ENCODE measurements at places on chromosomes 5 and 9.

DNA sequence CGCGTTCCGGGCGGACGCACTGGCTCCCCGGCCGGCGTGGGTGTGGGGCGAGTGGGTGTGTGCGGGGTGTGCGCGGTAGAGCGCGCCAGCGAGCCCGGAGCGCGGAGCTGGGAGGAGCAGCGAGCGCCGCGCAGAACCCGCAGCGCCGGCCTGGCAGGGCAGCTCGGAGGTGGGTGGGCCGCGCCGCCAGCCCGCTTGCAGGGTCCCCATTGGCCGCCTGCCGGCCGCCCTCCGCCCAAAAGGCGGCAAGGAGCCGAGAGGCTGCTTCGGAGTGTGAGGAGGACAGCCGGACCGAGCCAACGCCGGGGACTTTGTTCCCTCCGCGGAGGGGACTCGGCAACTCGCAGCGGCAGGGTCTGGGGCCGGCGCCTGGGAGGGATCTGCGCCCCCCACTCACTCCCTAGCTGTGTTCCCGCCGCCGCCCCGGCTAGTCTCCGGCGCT lies at the start of gene DAPK1:
TSS of gene DAPK1 (plus strand) at position 264 of the 442 bp plus-strand sequence. CDS start 1,211 bp downstream, outside the sequence.
- peak; percentile 44 for DNase-seq

GRCh38 chr9:136472640-136473353 lies 10.0 kb downstream of the SEC16A start:
- DNase-seq = no peak

DNA sequence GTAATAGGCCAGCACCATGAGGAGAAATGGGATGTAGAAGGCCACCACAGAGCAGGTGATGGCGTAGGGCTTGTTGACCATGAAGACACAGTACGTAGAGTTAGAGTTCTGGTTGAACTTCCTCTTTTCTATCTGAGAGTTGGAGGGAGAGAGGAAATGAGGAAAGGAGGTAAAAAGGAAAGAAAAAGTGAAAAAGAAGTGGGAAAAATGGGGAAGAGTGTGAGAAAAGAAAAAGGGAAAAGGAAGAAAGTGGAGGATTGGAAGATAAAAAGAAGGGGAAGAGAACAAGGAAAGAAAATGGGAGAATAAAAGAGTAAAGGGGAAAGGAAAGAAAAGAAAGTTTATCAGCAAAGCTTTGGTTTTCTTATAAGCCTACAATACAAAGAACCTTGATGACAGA lies 126.1 kb downstream of the FBXO38 start:
- no peak for DNase-seq

- no peak for DNase-seq
These were observed 83.2 kb upstream of the FST start for GRCh38 chr5:53397141-53397757.

- DNase-seq = no peak
These were observed 1.6 kb downstream of the SPACA9 start for GRCh38 chr9:132880324-132880661.

DNA sequence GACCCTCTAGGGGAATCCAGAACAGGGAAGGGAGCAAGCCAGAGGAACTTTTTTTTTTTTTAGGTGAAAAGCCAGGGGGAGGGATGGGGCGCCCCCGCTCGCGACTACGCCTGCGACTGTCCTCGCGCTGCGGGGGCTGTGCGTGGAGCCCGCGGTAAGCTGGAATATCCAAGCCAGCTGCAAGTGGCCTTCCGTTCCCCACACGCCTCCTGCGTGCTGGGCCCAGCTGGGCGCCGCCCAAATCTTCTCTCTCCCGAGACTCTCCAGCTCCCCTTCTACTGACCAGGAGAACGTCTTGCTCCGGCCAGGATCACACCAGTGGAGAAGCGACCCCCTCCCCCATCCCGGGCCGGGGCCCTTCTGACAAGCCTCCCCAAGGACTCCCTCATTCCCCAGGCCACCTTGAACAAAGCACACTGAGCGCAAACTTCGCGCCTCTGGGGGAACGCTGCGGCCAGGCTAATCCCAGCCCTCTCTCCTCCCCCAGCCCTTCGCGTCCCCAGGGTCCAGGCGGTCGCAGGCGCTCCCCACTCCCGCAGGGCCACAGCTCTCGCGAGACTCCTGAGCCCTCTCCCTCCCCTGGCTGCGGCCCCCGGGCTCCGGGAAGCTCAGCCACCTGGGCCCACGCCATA lies 6.6 kb downstream of the BARX1 start:
- no peak for DNase-seq

DNA sequence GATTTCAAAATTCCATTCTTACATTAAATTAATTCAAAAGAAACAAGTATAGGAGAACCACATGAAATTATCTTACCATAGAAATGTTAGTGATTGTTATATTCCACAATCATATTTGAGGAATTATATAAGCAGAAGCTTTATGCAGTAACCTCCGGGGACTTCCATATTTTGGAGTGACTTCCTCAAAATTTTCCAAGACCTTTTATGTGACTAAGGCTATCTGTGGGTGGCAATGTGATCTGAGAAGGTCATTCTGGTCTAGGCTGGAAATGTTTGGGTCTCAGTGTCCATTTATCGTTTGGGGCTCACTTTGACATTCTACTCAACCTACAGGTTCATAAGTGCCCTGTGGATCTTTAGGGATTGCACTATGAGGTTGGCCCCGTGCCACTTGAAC lies 776.6 kb downstream of the CDH12 start:
- no peak for DNase-seq

DNA sequence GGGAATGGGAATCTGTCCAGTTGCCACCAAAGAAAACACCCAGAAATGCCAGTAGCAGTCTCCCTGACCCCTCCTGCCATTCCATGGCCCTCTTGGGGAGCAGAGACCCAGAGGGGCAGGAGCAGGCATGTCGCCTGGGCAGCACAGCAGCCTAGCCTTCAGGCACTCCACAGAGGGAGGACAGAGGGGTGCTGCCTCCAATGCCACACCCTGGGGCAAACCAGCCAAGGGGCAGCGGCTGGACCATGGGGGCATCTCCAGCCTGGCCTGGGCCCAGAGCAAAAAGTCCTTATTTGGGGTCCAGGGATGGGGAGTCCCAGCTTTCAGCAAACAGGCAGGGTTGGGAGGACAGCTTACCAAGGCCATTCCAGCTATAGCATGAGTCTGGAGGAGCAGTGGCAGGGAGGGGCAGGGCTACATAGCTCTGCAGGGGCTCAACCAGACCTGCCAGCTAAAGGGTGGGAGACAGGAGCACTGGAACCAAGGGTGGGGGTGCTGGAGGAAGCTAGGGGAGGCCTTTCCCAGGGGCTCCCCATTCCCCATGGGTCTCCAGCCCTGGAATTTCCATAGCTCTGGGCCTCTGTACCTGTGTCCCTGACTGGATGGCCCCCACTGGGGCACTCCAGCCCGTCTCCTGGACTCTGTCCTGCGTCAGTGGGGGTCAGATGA lies 6.7 kb downstream of the BRD3 start:
- no peak for DNase-seq

DNA sequence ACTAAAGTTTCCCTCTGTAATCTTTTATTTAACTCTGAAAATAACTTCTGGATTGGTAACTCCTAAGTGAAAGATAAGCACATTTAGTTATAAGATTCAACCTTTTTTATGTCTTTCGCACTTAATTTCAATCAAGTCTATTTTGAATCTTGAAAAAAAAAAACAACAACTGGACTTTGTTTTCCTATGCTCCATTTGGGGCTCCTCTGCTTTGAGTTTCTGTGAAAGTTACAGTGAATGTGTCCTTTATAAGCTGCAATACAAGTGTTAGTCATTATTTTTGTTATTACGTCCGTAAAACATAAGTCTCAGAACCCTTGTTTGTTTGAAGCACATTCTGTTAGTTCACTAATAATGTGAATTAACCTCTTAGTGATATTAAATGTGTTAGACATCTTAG lies 276.8 kb downstream of the ADAMTS6 start:
- peak; percentile 38 for DNase-seq

DNA sequence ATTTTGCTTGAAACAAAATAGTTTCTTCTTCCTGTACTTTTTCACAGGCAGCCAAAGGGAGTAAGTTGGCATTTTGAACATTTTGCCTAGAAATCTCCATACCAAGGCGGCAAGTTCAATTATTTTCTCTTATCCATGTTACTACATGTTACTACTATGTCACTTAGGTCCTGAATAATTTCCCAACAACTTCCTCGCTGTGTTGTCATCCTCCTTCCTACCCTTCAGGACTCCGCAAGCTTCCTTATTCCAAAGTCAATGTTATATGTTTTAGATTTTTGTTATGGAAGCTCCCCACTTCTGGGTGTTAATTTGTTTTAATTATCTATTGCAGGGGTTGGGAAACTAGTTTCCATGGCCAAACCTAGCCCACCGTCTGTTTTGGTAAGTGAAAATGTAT lies 9.9 kb upstream of the B4GALT1 start:
- DNase-seq = no peak

DNA sequence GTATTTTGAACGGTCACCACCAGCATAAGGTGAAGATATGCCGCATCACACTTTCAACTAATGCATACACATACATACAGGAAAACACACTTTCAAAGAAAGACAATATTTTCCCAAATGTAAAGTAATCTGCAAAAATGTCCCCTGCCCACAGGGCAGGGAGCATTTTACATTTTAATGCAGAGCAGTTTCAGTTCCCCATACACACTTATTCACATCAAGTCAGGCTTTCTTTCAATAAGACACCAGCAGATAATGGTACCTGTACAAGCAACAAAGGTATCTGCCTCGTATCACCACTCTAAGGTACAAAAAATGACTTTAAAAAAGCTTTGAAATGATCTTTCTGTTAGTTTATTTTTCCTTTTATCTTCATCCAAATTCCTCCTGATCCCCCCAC lies 247.1 kb upstream of the CCNG1 start:
- no peak for DNase-seq

DNA sequence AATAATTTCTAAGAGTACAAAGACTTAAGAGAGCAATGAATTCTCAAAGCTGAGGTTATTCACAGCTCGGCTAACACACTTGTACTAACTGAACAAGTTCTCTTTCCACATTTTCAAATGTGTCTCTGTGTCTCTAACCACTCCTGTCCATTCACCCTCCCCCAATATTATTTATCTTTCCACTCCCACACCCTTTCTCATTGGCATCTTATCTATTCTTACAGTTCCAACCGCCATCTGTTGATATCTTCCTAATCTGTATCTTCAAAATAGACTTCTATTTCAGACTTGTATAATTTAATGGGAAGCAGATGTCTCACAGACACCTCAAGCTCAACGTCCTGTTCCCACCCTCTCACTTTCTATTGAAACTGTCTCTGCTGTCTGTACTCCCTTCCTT lies 205.9 kb downstream of the ANXA1 start:
- DNase-seq = no peak

GRCh38 chr9:77512876-77513275 lies 135.2 kb downstream of the GNA14 start:
- no peak for DNase-seq

- no peak for DNase-seq
These were observed 14.1 kb downstream of the CFAP95 start for GRCh38 chr9:69834591-69835184.

DNA sequence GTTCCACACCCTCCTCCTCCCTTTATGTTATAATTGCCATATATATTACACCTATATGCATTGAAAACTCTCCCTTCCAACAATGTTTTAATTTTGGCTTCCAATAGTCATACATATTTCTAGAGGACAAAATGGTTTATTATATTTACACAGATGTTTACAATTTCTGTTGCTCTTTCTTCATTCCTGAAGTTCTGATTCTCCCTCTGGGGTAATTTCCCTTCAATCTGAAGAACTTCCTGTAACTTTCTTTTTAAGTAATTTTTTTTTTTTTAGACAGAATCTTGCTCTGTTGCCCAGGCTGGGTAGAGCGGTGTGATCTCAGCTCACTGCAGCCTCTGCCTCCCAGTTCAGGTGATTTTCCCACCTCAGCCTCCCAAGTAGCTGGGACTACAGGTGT lies 173.0 kb upstream of the MAP1B start:
- DNase-seq = no peak

DNA sequence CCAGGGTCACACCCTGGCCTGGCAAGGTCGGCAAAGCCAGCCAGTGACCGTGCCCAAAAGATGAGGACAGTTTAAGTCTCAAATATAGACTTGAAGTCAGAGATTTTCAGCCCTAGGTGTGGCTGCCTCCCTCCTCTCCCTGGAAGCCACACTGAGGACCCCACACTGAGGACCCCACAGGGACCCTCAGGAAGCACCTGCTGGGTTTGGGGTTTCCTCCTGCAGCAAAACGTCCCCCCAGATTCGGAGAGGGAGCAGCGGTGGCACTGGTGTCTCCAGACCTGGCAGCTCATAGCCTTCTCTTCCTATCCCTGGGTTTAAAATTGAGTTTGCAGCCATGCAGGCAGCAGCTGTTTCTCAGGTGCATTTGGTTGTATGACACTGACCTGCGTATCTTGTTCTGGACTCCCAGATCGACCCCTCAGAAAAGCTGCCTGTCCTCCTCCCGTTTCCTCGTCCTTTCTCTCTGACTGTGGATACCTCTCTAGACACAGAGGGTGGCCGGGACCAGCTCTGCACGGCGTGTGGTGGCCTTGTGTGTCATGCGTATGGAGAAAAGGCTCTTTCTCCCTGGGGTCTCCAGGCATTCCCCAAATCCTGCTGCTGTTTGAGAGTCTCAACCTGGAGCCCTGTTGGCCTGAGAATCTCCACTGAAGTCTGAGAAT lies 36.6 kb downstream of the MRPL36 start:
- DNase-seq = no peak

- no peak for DNase-seq
These were observed 17.9 kb upstream of the EGFL7 start for GRCh38 chr9:136644593-136645351.

GRCh38 chr5:89444088-89444487 lies 561.1 kb upstream of the MEF2C start:
- DNase-seq = no peak

DNA sequence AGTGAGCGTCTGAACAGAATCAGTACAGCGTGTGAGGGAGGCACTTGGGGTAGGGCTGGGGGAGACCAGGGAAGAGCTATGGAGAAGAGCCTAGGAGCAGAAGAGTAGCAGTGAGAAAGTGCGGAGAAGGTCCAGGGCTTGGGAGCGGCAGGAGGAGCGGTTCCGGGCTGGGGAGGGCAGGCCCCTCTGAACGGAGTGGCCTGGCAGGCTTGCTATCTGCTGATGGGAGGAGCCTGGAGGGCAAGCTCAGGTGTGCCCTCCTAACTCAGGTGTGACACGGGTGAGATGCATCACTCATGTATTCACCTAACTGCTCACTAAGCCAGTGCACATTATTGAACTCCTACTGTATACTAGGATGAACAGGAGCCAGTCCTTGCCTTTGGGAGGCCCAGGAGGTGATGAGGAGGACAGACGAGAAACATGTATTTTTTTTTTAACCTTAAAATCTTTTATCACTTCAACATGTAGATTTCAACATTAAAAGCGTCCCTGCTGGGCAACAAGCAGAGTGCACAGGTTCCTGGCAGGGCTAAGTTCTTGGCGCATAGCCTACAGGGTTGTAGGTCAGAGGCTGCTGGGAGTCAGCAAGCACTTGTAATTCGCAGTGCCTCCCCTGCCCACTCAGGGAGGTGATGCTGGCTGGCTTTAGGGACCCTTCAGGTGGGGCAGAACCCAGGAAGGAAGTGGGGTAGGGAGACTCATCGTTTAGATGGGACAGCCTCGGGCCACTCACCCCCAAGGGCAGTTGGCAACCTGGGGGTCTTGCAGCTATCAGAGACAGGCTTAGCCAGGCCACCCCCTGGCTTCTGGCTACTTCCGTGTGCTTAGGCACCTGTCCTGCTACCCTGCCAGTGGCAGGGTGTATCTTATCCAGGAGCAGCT lies 55.5 kb downstream of the TMOD1 start:
- DNase-seq = no peak

Measured in mammary epithelial cell (primary cell).